ENCODE measurements at places on chromosomes 5 and 9.

DNA sequence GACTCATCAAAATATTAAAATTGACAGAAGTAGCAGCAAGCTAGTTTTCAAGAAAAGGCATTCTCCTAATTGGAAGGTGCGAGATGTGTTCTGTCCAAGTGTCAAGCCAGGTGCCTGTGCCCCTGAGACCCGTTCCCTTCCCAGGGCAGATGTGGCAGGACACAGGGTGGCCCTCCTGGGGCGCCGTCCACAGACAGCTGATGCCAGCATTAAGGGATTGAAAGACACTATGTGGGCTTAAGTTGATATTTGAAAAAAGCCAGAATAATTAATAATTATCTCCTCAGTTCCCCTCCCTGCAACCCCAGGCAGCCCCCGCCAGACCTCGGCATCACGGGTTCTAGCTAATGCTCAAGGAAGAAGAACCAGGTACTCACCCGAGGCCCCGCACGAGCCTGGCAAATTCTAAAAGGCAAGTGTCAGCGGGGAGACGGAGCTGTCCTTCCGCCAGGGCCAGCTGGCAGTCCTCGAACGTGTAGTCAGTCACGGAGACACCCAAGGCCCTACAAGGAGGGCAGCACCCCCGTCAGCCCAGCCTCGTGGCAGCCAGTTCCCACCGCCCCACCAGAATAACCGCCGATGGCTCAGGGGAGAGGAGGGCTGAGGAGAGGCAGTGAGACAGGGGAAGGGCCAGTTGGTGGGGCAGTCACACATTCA lies 29.1 kb upstream of the SLC6A3 start:
- no peak for DNase-seq

- no peak for DNase-seq
Observed at GRCh38 chr5:160262151-160263074, 33.1 kb downstream of the FABP6 start.

DNA sequence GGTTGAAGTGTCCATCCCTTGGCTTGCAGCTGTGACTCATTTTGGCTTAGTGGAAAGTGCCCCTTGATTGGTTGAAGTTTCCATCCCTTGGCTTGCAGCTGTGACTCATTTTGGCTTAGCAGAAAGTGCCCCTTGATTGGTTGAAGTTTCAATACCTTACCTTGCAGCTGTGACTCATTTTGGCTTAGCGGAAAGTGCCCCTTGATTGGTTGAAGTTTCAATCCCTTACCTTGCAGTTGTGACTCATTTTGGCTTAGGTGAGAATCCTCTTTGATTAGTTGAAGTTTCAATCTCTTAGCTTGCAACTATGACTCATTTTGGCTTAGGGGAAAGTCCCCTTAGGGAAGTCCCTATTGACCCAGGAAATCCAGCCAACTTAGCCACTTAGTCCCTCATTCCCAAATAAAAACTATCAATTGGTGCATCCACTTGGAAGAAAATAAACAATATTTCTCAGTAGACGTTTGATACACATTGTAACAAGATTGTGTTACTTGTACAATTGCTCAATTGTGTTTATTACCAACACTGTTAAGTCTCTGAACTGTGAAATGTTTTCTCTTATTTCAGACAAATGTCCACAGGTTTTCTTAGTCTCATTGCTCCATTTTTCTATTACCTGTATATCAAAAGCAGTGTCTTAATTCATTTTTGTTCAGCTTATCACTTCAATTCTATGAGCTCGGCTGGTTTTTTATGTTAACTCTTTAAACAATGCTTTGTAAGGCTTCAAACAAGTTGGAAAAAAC lies 2308.8 kb upstream of the ACO1 start:
- DNase-seq = no peak

- no peak for DNase-seq
Observed at GRCh38 chr9:122348288-122348777, 22.5 kb upstream of the PTGS1 start.

DNA sequence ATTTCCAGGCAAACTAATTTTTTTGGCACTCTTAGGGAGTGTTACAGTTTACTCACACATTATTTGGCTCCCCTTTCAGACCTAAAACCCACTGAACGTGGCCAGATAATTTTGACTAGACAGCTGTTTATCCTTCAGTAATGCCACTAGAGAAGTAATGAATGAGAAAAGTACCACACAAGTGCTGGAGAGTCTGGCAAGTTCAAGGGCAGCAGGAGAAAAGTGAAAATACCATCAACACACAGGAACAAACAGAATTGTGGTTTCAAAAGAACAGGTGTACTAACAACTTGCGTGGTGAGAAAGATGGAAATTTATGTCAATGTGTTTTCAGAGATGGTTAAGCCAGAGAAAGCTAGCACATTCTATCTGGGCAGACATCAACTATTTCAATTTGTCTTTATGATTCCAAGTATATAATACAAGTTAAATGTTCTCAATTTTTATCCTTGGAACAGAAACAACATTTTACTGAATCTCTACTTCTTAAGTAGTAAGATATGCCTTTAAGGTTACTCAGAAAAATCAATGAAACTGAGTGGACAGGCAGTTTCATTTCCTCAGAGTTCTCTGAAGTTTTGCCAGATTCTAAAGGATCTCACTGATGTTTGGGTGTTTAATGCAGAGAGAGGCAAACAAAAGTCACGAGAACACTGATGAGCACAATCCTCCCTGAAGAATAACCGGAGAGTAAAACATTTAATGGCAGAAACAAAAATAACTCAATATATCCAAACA lies 91.0 kb downstream of the ARSB start:
- DNase-seq = no peak

- no peak for DNase-seq
Observed at GRCh38 chr5:173237875-173238220, 2.8 kb upstream of the NKX2-5 start.

GRCh38 chr9:32627394-32627954 lies 8.0 kb downstream of the TAF1L start:
- DNase-seq = no peak

- no peak for DNase-seq
Observed at GRCh38 chr5:157860898-157861890, 2.2 kb upstream of the CLINT1 start.

GRCh38 chr9:129761293-129761900 lies 8.6 kb upstream of the PTGES start:
- no peak for DNase-seq

- DNase-seq = no peak
Observed at GRCh38 chr5:136192015-136192525, 892 bp downstream of the SMIM32 start.

GRCh38 chr9:133023117-133023890 lies 7.5 kb upstream of the GTF3C5 start:
- no peak for DNase-seq

GRCh38 chr9:93827545-93828330 lies 127.4 kb downstream of the BARX1 start:
- DNase-seq = no peak

- no peak for DNase-seq
Observed at GRCh38 chr5:31701642-31702299, 62.8 kb downstream of the PDZD2 start.

DNA sequence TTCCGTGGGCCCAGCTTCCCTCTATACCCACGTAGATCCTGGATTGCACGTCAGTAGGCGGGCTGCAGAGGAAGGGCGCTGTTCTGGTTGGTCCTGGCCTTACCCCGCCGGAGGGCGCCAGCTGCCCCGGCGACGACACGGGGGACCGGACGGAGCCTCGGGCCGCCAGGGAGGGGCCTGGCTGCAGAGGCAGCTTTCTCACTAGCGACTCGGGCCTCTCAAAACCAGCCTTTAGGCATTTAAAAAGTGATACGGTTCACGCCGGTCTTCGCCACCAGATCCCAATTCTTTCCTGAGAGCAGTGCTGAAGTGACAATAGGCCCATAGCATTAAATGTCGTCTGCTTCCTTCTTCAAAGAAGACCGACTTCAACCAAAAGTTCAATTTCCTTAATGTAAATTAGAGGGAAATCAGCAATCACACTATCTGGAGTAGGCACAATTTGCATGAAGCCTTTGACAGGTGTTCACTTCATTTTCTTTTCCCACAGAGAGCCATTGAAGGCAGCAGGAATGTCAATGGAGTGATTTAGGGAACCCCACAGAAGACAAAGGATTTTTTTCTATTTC lies 17.6 kb upstream of the UBE2D2 start:
- no peak for DNase-seq

DNA sequence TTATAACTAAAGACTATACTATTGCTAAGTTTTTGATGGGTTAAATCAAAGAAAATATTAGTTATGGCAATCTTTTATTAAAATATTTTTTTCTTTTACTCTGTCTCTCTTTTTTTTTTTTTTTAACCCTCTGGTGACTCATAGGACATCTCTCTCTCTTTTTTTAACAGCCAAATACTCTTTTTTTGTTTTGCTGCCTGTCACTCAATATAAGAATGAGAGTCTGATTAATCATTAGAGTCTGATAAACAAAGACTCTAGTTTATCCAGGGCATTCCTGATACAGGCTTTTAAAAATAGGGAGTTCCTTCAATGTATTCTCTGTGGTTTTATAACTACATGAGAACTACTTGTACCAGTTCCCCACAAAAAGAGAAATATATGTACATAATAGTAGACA lies 77.3 kb downstream of the SLC38A9 start:
- DNase-seq = no peak

- no peak for DNase-seq
Observed at GRCh38 chr9:121510766-121511550, 11.3 kb upstream of the GGTA1 start.

GRCh38 chr5:141882594-141883183 lies 4.5 kb upstream of the PCDH1 start:
- no peak for DNase-seq

DNA sequence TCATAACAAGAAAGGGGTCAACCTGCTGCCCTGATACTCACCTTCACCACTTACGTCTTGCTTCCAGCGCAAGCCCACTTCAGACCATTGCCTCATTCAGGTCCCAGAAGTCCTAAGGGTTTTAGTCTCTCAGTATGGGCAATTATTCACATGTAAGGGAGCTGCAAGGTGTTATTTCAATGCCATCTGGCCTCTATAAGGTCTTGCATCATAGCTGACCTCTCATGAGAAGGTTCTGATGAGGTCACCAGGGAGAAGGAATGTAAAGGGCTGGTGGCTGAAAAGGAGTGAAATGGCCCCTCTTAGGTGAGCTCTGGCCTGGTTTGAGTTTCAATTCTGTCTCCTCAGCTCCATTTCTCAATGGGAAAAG lies 1.5 kb upstream of the MARCHF3 start:
- DNase-seq = no peak

DNA sequence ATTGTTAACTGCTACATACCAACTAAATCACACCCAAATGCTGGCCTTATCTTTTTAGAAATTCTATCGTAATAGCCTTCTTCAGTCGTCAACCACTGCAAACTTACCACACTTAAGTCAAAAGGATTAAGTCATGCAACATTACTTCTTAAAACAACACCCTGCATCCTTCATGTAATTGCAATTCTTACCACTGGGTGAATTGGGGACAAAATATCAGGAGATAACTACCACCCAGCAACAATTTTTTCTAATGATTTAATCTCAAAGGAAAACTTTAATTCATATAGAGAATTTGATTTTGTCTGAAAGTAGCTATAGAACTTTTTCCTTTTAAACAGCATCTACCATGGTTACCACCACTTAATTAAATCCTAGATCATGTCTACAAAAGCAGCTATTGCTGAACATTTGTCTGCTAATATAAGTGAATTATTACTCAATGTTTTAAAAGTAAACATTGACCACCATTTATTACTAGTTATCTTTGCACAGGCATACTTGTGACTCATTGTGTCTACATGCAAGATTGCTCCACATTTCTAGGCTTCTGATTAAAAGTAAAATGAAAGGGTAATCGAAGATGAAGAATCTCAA lies 10.5 kb downstream of the MLLT3 start:
- DNase-seq = no peak

DNA sequence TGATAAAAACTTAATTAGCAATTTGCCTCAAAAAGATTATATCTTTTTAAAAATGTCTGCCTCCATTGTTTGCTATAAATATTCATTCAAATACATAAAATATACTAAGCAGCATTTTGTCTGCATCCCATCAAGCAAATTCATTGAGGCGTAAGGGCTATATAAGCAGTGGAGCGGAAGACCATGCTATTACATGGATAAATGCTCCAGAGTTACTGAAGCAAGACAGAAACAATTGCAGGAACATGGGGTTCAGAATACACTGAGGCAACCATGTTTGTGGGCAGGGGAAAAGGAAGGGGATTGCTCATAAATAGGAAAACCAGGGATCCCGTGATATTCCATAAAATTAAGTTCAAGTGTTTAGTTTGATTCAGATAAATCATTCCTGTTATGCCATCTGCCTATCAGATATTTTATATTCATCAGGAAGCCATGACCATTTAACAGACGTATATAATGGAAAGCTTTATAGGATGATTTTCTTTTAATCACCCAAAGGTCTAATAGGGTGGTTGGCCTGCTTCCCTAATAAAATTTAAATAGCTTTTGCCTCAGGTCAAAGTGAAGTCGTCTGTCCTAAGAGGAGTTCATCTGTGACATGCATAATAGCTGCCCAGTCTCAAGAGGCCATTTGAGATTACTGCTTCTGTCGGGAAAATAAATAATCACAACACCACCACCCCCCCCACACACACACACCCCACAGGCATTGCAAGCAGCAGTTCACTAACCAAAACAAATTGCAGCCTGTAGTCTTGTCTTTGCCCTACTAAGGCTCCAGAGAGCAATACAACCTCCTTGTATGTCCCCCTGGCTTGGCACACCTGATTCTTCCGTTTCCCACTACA lies 105.2 kb downstream of the RASEF start:
- DNase-seq = no peak

DNA sequence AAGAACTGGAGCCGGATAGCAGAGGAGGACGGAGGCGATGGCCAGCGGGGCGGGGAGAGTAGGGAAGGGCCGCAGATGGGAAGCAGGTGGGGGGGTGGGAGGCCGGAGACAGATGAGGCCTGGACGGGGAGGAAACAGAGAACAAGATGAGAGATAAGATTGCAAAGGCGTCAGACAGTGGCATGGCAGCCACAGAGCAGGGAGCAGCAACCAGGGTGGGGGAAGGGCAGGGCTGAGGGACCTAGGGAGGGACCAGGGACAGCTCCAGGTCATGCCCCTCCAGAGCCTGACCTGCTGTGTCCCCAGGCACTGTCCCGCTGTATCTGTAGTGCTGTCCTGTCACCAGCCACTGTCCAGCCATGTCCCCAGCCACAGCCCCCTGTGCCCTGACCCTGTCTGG lies 49.6 kb upstream of the LMX1B start:
- DNase-seq = no peak

DNA sequence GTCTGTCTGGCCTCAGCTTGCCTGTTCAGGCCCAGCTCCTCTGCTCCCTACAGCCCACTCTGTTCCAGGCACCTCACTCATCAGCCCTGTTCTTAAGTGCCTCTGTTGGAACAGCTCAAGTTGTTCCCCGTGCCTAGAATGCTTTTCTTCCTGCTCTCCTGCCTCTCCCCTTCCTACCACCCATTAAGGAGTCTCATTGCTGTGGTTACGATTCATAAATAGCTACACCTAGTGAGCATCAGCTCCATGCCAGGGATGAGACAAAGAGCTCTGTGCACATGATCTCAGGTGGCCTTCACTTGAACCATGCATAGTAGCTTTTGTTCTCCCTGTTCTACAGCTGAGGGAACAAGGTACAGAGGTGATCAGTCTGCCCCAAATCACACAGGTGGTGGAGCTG lies 54.3 kb downstream of the PSD2 start:
- DNase-seq = no peak

All from stimulated activated CD4-positive, alpha-beta T cell treated with anti-CD3 and anti-CD28 coated beads, TNF-alpha, amount 100 ng/mL, for 4 hours (primary cell).